Neural progenitor cell (in vitro differentiated cells): ENCODE measurements at places on chromosomes 5 and 9.

- peak; percentile 66 for DNase-seq
These were observed 172.2 kb upstream of the ANKRD55 start for GRCh38 chr5:56405116-56405908.

GRCh38 chr5:139816566-139816965 lies 21.0 kb downstream of the PSD2 start:
- DNase-seq, result no peak

DNA sequence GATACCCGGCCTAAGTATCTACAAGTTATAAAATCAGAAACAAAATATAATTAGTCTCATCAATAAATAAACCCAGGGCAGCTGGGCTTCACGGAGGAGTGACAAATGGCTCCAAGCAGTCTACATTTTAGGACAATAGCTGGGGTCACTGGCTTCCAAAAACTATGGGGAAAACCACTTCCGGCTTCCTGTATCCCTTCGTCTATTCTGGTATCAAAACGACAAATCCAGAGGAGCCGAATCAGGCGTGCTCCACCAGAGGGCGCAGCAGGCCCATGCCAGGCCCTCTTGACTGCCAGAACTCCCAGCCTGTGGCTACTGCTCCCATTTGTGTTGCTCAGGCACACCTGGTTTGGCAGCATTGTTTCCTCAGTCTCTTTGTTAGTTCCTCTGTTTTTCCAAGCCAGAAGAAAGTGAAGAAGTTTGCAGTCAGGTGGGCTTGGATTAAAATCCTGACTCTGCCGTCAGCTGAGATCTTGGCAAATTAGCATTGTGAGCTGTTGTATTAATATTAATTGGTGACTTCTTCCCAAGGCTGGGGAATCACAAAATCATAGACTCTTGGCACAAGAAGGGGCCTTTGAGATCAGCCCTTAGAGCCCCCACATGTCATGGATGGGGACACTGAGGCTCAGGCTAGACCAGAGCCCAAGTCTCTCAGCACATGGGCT lies 11.6 kb upstream of the RAB14 start:
- DNase-seq, result peak; percentile 91

GRCh38 chr5:168177831-168178450 lies 113.5 kb upstream of the WWC1 start:
- peak; percentile 62 for DNase-seq

DNA sequence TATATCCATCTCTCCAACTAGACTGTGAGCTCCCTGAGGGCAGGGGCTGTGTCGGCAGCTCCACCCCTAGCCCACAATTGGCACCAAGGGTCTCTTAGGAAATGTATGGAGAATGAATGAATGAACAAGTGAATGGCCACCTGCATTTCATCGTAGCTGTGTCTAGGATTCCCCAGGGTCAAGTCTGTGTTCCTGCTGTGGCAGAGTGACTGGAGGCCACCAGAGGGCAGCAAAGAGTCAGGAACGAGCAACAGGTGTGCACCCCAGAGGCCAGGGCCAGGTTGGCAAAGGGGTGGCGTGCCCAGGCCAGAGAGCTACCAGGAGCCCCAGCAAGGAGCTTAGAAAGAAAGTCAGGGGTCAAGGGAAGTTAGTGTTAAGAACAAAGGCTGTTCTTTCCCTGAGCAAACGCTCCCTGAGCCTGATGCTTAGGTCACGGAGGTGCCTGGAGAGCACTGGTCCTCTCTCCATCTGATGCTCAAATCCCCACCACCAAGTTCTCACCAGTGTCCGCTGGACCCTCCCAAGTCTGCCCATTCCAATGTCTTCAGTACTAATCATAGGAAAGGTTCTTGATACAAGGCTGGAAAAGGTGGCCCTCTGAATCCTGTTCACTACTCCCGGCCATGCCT lies 160.7 kb downstream of the PAX5 start:
- DNase-seq, result peak; percentile 80

DNA sequence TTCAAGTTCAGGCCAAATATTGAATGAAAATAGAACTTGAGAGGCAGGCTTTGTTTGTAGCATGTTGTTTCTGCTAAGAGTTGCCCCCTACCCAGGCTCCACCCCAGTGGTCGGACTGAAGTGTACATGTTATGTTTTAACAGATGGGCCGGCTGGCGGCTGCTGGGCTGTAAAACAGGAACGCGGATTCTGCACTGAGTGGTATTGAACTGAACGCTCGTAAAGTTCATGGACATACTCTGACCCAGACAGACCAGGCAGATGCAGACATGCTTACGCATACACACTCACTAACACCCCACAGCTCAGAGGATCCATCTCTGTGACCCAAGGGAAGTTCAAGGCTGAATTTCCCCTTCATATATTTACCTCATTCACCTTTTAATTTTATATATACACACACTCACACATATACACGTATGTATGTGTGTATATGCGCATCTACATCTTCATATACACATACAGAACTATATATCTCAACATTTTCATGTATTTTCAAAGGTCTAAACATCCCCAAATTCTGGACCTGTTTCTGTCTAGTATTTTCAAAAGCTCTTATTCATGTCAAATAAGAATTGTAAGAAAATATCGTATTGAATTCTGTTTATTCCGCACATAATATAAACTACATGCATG lies 1.4 kb downstream of the MARCHF3 start:
- DNase-seq, result no peak

- no peak for DNase-seq
These were observed 119.8 kb upstream of the PPP1R26 start for GRCh38 chr9:135359764-135360163.

DNA sequence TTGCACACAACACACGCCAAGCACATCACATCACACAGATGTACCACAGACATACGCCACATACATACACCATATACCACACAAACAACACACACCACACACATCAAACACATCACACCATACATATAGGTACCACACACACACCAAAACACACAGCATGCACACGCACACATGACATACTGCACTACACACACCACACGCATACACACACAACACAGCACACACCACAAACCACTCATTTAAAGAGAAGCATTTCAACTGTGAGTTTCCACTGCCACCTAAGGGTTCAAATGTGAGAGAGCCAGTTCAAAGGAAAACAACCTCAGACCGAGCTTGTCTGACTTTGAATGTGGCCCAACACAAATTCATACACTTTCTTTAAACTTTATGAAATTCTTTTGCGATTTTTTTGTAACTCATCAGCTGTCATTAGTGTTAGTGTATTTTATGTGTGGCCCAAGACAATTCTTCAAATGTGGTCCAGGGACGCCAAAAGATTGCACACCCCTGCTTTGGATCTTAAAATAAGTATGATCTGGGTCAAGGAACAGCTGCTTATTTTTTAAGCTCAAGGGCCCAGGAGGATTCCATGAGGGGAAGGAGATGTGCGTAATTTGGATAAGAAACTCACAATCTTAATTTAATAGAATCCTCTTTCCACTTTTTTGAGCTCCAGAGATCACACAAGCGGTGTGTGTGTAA lies 494.6 kb downstream of the GADD45G start:
- peak; percentile 24 for DNase-seq

GRCh38 chr9:74804018-74804385 lies 83.7 kb downstream of the TRPM6 start:
- DNase-seq, result no peak
